ENCODE measurements at places on chromosomes 3 and 15.

GRCh38 chr3:157104928-157105652 is 54.9 kb downstream of the CCNL1 start:
- no peak for DNase-seq

GRCh38 chr3:133595341-133595740 is 21.9 kb downstream of the CDV3 start:
- no peak for DNase-seq

- DNase-seq, result no peak
Measured at GRCh38 chr3:9099702-9100512, 136.6 kb upstream of the RAD18 start.

DNA sequence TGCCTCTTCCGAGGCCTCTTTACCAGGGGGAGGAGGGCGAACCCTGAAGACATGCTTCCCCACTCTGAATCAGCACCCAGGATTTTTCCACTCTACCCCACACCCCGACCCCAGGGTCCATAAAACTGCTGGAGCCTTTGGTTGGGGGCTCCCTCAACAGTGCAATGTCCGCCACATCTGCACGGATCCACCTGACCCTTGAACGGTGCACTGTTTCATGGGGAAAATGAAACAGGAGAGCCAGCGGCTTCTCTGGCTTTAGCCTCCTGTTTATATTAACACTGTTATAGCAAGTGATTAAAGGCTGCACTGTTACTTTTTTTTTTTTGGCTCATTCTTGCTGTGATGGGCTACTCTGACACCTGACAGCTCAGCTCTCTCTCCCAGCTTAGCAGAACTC is 124.1 kb upstream of the DLG1 start:
- no peak for DNase-seq

DNA sequence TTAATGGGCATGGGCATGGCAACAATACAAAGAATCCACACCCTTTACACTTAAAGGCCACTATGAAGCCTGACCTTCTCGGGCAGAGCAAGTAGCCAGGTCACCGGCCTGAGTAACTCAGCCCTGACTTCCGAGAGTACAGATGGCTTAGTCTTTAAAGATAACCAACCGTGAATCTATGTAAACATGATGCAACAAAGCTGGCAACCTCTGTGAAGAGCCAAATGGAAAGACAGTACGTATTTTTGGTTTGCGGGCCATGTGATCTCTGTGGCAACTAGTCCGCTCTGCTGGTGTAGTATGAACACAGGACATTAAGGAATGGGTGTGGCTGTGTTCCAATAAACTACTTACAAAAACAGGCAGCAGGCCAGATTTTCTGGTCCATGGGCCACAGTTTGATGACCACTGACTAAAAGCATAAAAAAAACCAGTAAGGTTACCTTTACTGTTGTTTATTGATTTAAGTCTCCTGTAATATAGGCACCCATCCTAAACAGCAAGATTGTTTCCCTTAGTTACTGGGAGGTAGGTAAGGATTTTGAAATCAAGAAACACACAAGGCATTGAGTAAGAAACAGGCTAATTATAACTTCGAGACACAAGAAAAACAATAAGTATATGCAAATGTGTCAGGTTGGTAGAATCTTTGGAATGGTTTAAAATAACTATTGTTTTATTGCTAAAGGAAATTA is 14.5 kb downstream of the RIOX2 start:
- peak; percentile 18 for DNase-seq

GRCh38 chr3:31522152-31522551 is 10.6 kb upstream of the STT3B start:
- no peak for DNase-seq

- DNase-seq, result no peak
Measured at GRCh38 chr3:188055388-188055787, 98.6 kb upstream of the LPP start.

- no peak for DNase-seq
Measured at GRCh38 chr3:10625323-10625722, 119.9 kb upstream of the ATP2B2 start.
